ENCODE measurements at places on chromosomes 7 and 10.

DNA sequence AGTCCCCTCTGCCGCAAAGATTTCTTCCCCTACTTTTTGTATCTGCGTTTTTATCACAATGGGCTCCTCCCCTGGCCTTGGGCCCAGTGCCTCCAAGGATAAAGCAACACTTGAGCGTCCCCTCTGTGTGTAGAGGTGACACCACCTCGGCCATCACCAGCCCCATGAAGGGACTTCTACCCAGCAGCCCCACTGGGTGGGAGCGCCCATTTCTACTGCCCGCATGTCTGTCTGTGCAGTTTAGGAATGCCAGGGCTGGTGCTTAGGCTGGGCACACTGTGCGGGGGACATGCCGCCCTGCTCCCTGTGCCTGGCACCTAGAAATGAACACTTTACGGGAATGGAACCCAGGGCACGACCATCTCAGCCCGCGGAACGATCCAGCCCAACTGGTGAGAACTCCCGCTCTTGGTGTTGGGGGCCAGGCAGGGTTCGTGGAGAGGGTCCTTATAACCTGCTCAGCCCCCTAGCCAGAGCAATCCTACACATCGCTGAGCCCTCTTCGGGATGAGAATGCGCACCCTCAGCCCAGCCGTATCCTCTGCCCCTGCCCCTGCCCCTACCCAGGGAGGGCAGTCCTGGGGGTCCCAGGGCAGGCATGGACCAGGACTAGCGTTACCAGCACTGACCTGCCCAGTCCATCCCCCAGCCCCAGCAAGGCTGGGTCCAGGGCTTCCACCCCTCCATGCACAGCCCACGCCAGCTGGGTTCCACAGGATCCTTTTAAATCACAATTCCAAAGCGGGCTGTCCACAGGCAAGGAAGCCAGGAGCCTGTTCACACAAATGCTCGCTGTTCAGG lies 12.8 kb downstream of the CRYGN start:
- no peak for DNase-seq

DNA sequence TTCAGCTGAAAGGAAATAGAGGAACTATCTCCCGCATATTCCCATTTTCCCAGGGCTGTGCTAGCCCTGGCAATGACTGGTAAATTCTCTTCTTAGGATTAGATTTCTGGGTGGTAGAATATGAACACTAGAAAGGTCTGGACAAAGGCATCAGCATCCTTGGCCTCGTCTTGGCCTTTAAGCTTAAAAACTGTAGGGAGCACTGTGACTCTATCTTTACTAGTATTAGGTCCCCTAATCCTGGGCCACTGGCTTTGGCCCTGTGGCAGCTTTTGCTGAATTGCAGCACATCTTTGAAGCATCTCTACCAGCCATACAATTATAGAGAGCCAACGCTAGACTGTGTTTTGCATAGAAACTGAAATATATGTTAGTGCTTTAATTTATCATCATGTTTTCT lies 41.5 kb upstream of the EBLN1 start:
- no peak for DNase-seq

DNA sequence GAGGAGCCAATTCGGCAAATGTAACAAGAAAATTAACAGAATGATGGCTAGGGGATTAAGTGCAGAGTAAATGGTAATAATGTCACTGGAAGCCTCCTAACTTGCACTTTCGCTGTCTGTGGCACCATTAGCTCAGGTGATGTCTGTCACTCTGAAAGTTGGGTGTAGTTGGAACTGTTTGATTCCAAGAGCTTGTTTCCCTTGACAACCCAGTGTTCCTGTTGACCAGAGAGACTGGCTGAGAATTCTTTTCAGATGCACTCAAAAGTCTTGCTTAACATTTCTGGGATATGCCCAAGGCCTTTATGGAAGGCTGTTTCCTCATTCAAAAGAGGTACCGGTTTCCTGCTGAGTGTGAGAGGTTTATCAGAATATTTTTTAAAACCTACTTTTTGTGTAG lies 49.6 kb downstream of the PLPP4 start:
- DNase-seq, result no peak

DNA sequence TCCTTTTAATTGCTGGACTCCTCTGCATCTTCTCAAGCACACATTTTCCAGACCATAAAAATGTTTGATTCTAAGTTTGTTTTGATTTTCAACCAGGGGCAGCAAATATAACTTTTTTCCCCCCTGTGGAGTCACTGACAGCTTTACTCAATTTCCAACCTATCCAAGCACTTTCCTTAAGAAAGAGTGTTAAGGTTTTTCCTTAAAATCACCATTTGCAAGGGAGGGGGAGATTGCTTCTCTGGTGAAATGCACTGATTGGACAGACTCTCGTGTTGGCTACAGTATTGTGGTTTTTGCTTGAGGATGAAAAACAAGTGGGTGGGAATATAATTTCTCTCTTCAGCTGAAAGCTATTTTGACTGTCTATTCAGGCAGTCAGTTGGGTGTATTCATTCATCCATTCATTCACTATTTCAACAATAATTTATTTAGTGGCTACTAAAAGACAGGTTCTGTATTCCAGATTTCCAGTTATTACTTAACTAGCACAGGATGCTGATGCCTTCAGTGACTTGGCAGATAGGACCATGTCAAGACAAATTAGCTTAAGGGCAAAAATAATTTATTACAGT lies 146.3 kb downstream of the BAMBI start:
- no peak for DNase-seq

DNA sequence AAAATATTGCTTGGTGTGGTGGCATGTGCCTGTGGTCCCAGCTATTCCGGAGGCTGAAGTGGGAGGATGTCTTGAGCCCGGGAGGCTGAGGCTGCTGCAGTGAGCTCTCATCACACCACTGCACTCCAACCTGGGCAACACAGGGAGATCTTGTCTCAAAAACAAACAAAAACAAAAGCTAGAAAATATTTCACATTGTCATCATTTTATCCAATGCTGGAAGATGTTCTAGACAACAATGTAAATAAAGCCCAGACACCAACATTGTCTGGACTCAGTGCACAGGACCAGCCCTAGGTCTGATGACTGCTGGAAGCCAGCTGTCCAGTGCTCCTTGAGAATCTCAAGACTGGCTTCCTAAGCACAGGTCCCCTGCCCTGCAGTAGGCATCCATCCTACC lies 13.5 kb downstream of the SEPHS1 start:
- no peak for DNase-seq

DNA sequence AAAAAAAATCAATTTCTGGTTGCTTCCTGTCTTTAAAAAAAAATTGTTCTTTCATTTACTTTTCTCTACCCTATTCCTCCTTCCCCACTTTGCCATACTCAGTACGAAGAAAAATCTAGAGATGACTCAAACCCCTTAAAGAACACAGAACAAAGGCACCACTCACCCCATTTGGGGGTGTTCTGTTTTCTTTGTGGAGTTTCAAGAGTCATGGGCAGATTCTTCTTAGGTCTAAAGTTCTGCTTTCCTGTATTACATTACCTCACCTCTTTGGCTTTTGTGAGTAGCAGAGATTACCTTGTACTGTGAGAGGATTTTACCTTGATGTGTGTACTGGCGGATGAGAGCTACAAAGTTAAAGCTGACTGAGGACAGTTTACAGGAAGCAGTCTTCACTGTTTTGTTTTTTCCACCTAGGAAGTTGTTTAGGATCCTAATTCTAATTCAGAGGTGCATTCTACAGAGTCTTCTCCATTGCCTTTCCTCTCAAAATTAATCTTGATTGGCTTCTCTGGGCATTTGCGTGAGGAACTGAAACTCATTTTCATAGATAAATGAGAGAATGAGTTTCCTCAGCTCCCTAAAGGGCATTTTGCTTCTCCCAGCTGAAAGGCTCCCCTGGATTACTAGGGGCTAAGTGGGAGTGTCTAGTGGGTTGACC lies 20.7 kb downstream of the AVL9 start:
- DNase-seq, result no peak

- no peak for DNase-seq
Measured at GRCh38 chr7:88089561-88089960, 130.3 kb downstream of the SRI start.

DNA sequence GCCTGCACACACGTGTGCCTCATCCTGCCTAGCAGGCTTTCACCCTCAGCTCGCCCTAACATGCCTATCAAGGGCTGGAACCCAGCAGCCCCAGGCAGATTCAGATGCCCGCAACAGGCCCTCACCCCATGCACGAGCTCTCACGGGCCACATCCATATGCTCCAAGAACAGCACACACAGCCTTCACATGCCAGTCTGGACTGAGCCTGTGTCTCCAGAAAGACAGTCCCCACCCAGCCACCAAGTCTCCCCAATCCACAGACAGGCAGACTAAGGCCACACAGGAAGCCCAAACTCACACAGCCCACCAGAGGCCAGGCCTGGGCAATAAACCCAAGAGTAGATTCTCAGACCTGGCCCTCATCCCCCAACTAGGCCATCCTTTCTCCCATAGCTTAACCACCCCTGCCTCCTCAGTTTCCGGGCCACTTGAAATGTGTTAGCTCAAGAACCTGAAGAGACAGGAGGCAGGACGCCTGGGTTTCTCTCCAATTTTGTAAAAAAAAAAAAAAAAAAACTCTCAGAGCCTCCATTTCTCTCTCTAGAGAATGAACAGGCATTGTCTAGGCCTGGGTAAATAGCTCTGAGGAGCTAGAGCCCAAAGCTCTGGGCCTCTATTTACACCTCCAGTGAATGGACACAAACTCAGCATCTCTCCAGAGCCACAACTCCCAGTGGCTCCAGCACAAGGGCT lies 6.8 kb downstream of the LDB1 start:
- no peak for DNase-seq
